ENCODE measurements at places on chromosomes 12 and 14.

DNA sequence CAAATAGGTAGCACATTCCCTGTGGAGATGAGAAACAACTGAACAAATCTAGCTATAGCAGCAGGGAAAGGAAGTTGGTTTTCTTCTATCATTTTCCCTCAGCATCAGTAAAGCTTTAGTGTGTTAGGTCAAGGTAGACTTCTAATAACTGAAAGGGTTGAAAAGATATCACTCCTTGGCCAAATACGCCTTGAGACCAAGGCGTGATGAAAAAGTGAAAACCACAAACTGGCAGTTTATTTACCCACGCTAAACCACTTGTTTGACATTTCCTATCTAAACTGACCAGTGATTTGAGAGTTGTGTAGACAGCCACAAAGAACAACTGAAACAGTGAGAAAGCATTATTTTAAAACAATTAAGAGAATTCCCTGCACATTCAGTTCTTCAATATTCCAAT is 99.6 kb upstream of the SOX5 start:
- DNase-seq: no peak

GRCh38 chr14:32258336-32258993 is 55.4 kb upstream of the RNU6-8 start:
- no peak for DNase-seq

GRCh38 chr14:94139006-94139405 is 9.6 kb upstream of the IFI27L2 start:
- no peak for DNase-seq

DNA sequence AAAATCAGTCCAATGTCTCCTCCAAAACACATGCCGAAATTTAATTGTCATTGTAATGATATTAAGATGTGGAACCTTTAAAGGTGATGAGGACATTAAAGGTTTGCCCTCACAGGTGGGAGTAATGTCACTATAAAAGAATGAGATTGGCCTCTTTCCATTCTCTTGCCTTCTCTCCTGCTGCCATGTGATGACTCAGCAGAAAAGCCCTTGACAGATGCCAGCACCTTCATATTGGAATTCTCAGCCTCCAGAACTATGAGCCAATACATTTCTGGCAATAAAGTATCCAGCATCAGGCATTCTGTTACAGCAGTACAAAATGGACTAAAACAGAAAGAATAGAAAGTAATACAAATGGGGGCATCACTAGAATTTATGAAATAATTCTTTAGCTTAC is 609.7 kb downstream of the SLC16A7 start:
- DNase-seq: no peak

- no peak for DNase-seq
Measured at GRCh38 chr14:58872061-58872460, 234.3 kb downstream of the DACT1 start.

DNA sequence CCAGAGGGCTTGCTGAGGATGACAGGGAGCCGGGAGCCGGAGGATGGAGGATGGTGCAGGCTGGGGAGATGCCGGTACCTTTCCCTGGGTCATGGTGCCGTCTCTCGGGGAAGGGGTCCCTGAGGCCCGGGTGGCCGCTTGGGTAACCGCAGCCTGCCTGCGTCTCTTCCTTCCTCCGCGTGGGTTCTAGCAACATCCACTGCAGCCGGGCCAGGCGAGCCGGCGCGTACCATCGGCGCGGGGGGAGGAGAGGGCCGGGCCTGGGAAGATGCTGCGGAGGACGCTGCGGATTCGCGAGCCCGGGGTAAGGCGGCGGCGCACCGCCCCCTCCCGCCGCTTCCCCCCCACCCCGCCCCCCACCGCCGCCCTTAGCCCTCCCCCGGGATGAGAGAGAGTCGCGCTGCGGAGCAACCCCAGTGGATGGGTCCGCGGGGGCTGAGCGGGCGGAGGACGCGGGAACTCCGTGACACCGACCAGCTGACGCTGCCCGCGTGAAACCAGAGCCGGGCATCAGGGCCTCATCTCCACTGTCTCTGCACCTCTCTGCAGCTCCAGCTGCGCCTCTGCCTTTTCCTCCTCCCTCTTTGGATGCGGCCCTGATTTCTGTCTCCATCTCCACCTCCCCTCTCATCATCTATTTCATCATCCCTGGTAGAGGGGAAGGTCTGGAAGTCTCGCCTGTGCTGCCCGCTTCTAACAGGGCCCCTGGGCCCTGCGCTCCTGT is at the start of gene FAIM2:
TSS of gene FAIM2 (minus strand) at position 201 of the 724 bp plus-strand sequence. CDS start at position 93, 108 bp downstream.
- peak; percentile 50 for DNase-seq

DNA sequence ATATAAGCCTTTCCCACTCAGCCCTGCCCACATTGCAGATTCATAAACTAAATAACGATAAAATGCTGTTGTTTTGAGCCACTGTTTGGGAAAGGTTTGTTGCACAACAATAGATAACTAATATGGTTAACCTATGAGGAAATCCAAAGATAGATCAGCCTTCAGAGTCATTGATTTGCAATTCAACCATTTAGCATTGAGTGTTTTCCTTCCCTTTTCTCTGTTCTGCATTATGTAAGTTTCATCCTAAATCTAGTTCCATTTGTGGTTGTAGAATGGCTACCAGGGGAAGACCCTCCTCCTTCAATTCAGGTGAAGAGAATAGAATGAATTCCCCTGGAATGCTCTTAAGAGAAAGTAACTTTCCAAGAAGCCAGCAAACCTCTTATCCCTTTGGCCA is 19.6 kb downstream of the TC2N start:
- no peak for DNase-seq

- DNase-seq: no peak
Measured at GRCh38 chr12:132840536-132840935, 11.9 kb upstream of the GOLGA3 start.

GRCh38 chr12:7959701-7960121 is 23.7 kb upstream of the SLC2A3 start:
- DNase-seq: no peak

GRCh38 chr14:70653662-70654061 is 11.9 kb downstream of the TTC9 start:
- DNase-seq: no peak

DNA sequence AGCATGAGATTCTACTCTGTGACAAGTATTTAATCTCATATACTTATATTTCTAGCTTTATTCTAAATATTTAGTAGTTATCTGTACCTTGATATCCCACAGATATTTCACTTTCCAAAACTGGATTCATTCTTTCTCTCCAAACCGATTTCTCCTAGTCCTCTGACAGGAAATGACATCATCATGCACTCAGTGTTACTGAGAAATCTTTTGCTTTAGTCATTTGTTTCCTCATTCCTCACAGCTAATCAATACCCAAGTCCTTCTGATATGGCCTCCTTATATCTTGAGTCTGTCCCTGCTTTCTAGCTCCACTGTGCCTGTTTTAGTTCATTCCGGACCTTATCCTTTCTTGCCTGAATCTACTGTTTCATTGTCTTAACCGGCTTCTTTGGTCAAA is 39.4 kb upstream of the E2F7 start:
- no peak for DNase-seq

GRCh38 chr14:72753044-72753710 is 140.7 kb downstream of the DPF3 start:
- peak; percentile 5 for DNase-seq

DNA sequence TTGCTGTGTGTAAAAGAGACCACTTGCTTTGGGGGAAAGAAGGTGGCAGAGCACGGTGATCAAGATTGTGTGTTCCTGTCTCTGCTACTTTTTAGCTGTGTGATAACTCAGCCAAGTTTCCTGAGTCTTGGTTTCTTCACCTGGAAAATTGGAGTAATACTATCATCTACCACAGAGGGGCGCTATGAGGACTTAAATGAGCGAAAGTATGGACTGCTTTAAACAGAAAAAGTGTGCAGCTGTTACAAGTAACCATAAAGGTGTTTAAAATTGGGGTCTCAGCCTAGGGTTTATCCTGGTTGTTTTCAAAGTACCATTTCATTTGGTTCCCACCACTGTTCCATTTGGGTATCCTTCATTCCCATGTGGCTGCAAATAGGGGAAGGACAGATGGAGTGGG is 65.9 kb upstream of the WSCD2 start:
- no peak for DNase-seq

DNA sequence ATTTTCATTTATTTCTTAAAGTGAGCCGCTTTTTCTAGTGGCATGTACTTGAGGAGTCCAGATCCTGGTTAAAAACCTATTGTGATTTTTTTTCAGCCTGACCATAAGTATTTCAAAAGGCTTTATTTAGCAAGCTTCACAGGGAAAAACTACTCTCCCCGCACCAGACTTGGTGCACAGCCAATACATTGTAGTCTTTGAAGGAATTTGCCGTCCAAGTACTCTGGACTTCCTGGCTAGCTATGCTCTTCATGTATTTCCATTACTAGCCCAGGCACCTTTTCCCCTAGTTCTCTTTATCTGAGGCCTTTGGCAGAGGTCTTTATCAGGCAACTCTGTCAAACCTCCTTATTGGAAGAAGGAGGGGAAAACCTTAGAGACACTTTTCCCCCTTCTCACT is 234.7 kb downstream of the CCDC91 start:
- DNase-seq: peak; percentile 57

GRCh38 chr12:21553329-21553675 is 27.2 kb downstream of the SPX start:
- DNase-seq: no peak

DNA sequence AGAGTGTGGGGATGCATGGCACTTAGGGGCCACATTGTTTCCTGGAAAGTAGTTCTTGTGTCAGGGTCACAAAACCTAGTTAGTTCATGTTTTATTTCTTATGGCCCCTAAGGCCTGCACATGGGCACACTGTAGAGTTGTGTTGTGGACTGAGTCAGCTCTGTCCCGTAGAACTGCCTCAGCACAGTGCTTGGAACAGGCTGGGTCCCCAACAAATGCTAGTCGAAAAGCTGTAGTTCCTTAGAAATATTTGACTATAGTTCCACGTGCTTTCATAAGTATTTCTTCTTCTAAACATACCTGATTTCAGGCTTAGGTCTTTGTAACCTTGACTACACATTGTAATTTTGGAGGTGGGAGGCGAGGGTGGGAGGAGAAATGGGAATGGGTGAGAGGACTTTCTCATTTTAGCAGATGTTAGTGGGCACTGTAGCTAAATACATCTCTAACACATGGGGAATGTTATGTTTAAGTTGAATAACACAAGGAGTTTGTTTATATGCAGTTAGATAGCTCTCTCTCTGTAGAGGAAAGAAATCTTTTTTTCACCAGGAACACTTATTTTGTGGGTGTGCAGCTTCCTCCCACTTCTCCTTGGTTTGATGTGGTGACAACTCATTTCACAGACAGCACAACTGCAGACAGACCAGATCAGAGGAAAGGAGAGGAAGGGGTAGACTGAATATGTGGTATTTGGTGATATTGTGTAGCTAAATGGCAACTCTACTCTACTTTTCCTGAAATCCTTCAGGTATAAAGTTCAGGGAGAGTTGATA is 39.5 kb upstream of the DACT1 start:
- no peak for DNase-seq

DNA sequence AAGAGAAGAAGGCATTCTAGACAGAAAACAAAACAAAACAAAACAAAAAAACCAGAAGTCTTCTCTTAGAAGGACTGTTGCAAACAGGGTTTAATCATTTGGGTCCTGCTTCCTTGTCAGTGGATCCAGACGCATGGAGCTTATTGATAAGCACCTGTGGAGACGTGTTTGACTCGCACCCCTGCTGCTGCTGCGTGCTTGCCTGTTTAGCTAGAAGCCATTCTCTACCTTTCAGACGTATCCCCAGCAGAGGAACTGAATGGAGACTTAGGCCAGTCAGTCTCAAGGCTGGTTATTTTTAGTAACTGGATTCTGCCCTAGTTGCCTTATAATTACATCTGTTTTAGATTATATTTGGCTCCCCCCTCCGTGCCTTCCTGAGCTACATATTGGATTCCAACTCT is 186.1 kb upstream of the EEA1 start:
- DNase-seq: no peak

GRCh38 chr14:75926431-75927115 is 55.2 kb downstream of the TGFB3 start:
- DNase-seq: no peak

GRCh38 chr12:50918584-50919316 is 33.6 kb upstream of the HIGD1C start:
- no peak for DNase-seq

- DNase-seq: no peak
Measured at GRCh38 chr14:59919570-59920377, at the start of gene LRRC9. TSS of gene LRRC9 (plus strand) at chr14:59920144.

GRCh38 chr12:44357494-44357893 is 518.6 kb downstream of the NELL2 start:
- DNase-seq: no peak

DNA sequence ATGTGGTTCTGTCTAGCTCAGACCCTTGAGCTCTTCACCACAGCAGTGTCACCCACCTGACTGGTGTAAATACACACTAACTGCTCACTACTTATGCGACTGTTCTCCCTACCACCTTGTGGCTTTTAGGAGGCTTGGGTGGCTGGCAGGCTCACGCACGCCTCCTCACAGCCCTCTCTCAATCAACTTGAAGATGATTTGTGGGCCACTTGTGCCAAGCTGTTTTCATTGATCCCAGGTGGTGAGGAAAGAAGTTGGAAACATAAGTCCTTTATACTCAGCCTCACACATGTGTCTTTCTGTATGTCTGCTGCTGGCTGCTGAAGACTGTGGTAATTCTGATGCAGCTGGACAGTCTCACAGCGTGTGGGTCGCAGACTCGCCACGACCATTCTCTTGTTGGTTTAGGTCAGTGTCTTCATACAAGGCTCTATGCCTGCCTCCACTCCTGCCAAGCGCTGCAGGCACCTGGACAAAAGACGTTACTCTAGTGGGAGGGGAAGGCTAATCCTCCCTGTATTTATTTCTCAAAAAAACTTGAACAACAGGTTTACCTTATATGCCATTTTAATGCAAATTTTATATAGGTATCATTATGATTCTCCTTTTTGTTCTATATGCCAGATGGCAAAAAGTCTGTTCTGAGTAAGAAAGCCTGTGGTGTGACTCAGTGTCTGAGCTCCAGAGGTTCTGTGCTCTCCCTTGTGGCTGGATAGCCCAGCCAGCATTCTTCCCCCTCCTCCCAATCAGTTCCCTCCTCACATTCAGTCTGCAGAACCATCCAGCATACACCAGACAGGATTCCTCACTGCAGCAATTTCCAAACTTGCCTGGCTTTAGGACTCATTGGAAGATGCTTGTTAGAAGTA is 115.6 kb downstream of the DIP2B start:
- no peak for DNase-seq

DNA sequence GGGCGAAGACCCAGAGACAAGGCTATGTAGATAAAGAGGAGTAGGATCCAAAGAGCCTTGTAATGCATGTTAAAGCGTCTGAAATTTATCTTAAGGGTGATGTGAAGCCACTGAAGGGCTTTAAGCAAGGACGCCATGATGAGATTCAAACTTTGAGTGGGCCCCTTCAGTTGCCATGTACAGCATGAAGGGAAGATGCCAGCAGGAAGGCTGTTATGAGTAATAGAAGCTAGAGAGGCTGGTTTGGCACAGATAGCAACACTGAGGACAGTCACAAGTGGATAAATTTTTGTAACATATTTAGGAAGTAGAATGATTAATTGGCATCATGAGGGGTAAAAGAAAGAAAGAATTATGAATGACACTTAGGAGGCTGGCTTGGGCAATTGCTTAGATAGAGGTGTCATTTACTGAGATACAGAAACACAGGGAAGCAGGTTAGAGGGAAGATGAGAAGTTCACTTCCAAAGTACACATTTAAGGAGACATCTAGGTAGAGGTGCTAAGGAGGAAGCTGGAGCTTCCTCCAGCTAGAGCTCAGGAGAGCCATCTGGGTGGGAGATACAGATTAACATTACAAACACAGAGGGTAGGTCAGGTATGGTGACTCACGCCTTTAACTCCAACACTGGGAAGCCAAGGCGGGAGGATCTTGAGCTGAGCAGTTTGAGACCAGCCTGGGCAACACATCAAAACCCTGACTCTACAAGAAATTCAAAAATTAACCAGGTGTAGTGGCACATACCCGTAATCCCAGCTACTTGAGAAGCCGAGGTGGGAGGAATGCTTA is 13.7 kb downstream of the ATG2B start:
- no peak for DNase-seq

All from mucosa of gallbladder (tissue), 1 donor.